ENCODE measurements at places on chromosomes 1 and 21. TPM values are rescaled to one million over a fixed set of nuclear protein-coding genes. Genes with fewer than 3 reads are reported as not detected.

The GNG4 gene
- not detected for total RNA-seq

The RHBDL2 gene
- 0.73 TPM for total RNA-seq

The LIN28A gene
- total RNA-seq, result not detected

The LYPD8 gene
- total RNA-seq, result not detected

The FAM43B gene
- 0.33 TPM for total RNA-seq

The KRTAP21-2 gene
- not detected for total RNA-seq

The TFF3 gene
- 0.29 TPM for total RNA-seq

The DFFB gene
- 13.5 TPM for total RNA-seq

The NTNG1 gene
- total RNA-seq, result 11.6 TPM

The OR2G3 gene
- total RNA-seq, result 0.29 TPM

The PAPPA2 gene
- total RNA-seq, result 2.2 TPM

The S100A7A gene
- total RNA-seq, result not detected
